ENCODE measurements at places on chromosomes 7 and 10.
A peak's percentile ranks its signal among the peaks of the same experiment; 100 is the strongest.

GRCh38 chr7:107953265-107953923 lies 49.6 kb downstream of the LAMB1 start:
- no peak for DNase-seq

- no peak for DNase-seq
These were observed 328.5 kb downstream of the ADARB2 start for GRCh38 chr10:1408651-1409367.

GRCh38 chr10:77614778-77615625 lies 22.6 kb downstream of the KCNMA1 start:
- no peak for DNase-seq

- DNase-seq = no peak
These were observed 22.1 kb downstream of the CYP17A1 start for GRCh38 chr10:102814873-102815661.

DNA sequence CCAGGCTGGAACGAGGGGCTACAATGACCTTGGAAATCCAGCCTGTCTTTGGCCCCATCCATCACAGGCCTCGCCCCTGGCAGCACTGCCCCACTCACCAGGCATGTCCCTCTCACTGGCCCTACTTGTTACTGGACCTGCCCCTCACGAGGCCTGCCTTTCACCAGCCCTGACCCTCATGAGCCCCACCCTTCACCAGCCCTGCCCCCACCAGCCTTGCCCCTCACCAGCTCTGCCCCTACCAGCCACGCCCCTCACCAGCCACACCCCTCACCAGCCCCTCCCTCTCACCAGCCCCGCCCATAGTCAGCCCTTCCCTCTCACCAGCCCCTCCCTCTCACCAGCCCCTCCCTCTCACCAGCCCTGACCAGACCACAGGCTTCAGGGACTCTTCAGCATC lies 57.8 kb downstream of the COL26A1 start:
- no peak for DNase-seq

- no peak for DNase-seq
These were observed 92.8 kb upstream of the ZMIZ1 start for GRCh38 chr10:78975926-78976325.

DNA sequence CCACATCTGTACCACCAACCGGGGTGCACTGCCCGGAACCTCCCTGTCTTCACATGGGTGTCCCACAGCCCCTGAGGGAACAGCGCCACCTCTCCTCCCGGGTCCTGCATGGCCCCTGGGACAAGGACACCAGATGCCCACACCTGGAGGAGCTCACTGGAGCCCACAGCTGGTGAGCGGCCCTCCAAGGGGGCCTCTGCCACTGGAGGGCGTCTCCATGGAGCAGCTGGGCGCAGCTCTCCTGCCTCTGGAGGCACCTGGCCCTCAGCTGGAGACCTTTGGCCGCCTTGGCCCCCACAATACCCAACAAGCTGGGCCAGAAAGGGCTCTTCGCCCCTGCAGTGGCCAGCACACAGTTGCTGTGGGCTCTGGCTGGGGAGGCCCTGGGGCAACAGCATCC lies 7.3 kb upstream of the NKX6-2 start:
- DNase-seq = no peak

DNA sequence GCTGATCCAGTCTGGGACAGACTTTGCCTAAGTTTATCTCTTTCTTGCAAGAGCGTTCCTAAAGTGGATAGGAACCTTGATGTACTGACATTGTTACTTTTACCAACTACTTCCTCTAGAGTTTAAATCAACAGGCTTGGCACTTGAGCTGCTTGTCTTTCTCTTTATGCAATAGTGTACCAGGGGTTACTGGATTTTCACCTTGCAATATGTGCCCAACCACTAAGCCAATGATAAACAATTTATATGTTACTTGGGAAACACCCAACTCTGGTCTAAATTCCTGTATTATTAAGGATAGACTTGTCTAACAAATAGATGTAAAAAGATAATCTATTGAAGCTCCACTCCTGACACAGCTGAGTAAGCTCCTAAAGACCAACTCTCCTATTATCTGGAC lies 470.2 kb downstream of the SH2D4B start:
- DNase-seq = no peak

DNA sequence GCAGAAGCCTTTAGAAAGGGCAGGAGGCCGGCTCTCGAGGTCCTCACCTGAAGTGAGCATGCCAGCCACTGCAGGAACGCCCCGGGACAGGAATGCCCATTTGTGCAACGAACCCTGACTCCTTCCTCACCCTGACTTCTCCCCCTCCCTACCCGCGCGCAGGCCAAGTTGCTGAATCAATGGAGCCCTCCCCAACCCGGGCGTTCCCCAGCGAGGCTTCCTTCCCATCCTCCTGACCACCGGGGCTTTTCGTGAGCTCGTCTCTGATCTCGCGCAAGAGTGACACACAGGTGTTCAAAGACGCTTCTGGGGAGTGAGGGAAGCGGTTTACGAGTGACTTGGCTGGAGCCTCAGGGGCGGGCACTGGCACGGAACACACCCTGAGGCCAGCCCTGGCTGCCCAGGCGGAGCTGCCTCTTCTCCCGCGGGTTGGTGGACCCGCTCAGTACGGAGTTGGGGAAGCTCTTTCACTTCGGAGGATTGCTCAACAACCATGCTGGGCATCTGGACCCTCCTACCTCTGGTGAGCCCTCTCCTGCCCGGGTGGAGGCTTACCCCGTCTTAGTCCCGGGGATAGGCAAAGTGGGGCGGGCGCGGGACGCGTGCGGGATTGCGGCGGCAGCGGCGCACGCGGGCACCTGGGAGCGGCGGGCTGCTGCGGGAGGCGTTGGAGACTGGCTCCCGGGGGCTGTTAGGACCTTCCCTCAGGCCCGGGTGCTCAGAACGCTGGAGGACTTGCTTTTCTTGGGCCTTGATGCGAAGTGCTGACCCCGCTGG lies at the start of gene FAS:
FAS (plus strand) TSS at position 415 of the 777 bp plus-strand sequence; CDS start at position 494, 79 bp downstream.
- no peak for DNase-seq

DNA sequence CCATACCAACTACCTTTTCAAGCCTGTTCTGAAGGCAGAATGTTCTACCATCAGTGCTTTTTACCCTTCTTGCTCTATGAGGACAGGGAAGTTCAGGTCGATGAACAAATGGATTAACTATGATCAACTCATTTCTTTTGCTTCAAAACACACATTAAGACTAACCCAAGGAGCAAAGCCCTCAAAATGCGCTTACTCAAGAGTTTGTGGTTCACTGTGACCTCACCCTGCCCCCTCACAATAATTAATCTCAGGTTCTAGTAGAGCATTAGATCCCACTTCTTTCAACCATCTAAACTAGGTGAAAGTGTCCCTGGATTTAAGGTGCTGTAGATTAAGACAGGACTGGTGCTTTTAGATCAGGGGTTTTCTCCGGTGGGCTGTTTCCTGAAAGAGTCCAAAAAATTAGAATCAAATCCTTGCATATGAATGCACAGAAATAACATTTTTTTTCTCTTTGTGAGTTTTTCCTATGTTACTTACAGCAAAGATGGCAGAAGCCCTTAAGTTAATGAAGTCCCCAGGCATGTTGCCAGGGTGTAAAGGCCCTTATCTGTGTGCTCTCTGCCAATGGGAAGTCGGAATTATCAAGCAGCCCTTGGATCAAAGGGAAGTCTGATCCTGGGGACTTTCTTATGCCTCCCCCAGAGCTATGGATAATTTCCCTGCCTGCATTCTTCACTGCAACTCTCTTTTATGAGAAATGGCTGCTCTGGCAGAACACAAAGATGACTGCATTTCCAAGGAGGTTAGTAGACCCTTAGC lies 205.5 kb upstream of the STK17A start:
- DNase-seq = peak; percentile 7

DNA sequence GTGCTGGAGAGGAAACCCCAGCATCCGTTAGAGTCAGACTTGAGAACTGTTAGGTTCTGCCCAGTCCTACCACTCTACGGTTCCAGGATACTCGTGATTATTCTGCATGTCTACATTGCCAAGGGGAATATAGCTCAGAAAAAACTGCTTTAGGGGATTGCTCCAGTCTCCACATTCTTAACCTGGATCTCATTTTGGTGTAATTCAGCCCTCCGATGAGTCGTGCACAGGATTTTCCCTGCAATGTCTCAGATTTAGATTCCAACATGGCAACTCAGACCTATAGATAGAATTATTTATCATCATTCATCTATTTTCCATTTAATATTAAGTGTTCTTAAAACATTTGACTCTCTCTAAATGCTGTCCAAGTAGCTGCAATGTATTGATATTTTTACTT lies 121.1 kb upstream of the ZEB1 start:
- DNase-seq = no peak

GRCh38 chr10:21172930-21173801 lies 276.1 kb upstream of the NEBL start:
- no peak for DNase-seq

DNA sequence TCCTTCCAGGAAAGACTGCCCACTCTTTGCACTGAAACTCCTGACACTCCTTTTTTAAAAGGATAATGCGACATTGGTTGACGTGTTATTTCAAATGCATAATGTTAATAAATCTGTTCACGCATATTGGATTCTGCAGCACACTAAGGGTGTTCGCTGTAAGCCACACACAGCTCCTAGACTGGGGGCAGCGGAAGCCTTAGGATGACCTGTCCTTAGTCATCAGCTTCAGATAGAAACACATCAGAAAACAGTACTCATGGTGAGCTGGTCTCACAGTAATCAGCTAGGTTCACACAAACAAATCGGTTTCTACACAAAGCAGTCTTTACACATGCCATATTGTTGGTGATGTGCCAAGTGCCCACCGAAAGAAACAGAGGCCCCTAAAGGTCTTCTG lies 4.3 kb downstream of the NPS start:
- no peak for DNase-seq

DNA sequence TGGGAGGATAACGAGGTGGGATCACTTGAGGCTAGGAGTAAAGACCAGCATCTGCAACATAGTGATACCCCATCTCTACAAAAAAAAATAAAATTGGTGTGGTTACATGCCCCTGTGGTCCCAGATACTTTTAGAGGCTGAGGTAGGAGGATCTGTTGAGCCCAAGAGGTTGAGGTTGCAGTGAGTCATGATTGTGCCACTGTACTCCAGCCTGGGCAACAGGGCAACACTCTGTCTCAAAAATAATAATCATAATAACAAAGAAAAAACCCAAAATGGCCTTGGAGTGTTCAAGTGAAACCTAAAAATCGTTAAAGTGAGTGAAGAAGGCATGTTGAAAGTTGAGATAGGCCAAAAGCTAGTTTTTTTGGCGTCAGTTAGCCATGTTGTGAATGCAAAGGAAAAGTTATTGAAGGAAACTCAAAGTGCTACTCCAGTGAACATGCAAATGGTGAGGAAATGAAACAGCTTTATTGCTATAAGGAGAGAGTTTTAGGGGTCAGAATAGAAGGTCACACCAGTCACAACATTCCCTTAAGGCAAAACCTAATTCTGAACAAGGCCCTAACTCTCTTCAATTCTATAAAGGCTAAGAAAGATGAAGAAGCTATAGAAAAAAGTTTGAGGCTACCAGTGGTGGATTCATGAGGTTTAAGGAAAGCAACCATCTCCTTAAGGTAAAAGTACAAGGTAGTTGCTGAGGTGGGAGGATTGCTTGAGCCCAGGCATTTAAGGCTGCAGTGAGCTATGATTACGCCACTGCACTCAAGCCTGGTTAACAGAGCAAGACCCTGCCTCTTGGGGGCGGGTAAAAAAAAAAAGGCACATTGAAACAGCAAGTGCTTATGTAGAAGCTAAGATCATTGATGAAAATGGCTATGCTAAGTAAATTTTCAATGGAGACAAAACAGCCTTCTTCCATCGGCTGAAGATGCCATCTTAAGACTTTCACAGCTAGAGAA lies 45.4 kb upstream of the STOX1 start:
- no peak for DNase-seq

- no peak for DNase-seq
These were observed 3.3 kb upstream of the NPTX2 start for GRCh38 chr7:98613601-98614425.

DNA sequence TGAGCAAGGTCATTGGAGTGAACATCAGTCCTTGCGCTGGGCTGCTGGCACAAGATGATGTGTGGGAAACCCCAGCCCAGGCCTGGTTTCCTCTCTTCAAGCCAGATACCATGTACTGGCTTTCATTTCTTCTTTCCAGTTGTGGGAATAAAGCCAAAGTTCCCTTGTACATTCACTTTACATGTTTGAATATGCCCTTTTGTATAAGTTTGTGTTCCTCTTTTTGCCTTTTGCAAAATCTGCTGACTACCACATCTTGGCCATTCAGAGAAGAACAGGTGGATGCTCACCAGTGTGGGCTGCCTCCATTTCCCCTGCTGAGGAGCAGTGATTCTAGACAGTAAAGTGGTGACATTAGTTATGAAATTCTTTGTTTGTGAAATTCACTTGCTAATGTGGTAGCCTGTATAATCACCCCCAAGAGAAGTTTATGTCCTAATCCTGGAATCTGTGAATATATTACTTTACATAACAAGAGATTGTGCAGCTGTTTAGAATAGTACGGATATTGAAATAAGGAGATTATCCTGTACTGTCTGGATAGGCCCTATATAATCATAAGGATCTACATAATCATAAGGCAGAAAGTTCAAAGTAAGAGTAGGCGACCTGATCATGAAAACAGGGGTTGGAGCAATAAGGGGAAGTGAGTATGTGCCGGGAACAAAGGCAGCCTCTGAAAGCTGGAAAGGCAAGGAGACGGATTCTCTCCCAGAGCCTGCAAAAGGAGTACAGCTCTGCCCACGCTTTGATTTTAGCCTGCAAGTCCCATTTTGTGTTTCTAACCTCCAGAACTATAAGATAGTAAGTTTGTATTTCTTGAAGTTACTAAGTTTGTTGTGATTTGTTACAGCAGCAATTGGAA lies 18.8 kb upstream of the AOAH start:
- DNase-seq = no peak

- DNase-seq = no peak
These were observed 74.6 kb upstream of the NKX6-2 start for GRCh38 chr10:132860532-132860931.

DNA sequence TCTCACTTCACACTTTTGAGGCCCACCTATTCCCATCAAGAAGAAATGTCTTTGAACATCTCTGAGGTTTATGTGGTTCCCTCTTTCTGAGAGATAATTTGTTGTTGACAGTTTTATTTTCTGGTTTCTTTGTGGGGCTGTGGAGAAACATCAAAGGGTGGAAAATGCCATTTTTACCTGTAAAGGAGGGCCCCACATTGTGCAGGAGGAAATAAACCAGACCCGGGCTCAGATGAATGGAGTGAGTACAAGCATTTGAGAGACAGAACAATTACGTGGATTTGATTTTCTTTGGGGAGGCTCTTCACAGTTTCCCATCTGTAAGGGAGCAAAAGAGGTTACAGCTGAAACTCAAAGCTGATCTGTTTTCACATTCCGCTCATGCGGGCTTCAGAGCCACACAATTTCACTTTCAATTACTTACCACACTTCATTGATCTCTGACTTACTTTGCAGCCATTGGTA lies 29.8 kb downstream of the ITPRIP start:
- DNase-seq = no peak

DNA sequence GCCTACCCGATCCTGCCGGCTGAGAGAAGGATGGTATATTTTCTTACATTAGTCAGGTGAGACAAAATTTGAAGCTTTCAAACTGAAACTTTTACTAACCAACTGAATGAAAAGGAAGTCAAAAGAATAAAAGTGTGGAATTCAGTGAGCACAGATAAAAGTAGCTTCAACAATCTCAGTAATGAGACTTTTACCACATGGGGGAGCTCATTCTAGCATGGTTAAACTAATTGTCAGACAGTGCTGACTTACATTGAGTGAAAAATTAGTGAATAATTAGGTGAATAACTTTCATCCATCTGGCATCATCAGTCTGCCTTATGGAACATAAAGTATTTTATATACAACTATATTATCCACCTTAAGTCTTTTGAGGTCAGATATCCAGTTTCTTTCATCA lies 8.4 kb downstream of the FAM237B start:
- no peak for DNase-seq

GRCh38 chr10:2949948-2950354 lies 117.4 kb upstream of the PFKP start:
- no peak for DNase-seq
